ENCODE measurements at places on chromosomes 4 and X.

- DNase-seq, result no peak
These were observed 241.6 kb upstream of the PUDP start for GRCh38 chrX:7389576-7389975.

DNA sequence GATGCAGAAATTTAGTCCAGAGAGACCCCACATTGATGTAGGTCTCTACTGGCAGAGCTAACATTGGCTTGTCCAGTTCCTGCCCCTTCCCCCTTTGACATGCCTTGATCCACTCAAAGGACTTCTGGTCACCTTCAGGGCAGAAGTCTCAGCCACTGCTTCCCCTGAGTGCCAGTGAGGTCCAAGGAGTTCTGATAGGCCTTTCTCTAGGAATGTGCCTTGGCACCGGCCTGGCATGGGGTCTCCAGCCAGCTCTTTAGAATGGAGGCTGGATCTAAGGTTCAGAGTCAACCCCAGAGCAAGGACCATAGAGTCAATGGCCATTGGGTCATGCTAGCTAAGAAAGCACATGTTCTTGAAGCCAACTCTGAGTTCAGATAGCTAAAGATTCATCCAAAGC lies 88.6 kb upstream of the PJA1 start:
- no peak for DNase-seq

GRCh38 chr4:112057470-112057869 lies 87.8 kb upstream of the FAM241A start:
- no peak for DNase-seq

- no peak for DNase-seq
These were observed 1.1 kb upstream of the SH3BP2 start for GRCh38 chr4:2791518-2792395.

DNA sequence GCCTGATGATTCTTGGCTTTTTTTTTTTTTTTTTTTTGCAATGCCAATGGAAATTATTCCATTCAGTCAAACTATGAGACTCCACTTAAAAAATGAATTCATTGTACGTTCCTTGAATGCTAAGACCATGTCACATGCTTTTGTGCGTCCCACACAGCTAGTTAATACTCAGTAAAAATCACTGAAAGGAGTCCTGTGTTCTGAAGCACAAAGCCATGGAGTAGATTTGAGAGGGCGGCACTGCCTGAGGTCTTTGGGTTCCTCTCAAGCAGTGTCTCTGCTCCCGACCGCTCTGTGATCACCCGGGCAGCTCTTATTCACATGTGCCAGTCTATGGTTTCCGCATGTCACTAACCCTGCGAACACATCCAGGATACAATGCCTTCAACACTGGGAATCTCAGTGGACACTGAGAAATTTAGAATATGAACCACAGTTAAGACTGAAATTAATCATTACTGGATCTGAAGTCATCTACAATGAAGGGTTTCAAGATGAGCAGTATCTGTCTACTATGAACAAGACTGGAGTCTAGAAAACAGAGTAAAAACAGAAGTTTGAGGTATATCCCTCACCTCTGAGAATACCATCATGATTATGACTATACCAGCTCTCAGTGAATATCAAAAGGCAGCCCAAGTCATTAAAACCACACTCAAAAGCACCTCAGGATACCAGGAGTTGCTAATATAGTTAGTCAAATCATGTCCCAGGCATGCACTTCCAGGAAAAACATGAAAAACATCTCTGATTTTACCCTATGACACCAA lies 193.0 kb downstream of the MGST2 start:
- no peak for DNase-seq

DNA sequence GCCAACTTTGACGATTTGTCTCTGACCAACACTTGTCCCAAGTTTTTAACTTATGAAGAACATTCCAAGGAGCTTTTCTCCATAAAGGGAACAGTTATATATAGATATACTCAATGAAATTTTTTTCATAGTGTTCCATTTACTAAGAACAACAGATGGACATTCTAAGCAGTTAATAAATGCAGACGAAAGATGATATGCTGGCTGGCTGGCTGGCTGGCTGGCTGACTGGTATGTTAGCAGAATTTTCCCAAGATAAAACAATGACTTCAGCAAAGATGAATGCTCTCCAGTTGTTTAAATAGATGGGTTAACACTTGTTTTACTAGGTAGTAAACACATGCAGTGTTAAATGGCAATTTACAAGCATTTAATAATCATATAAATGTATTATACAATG lies 62.2 kb downstream of the SPANXN3 start:
- DNase-seq, result no peak

DNA sequence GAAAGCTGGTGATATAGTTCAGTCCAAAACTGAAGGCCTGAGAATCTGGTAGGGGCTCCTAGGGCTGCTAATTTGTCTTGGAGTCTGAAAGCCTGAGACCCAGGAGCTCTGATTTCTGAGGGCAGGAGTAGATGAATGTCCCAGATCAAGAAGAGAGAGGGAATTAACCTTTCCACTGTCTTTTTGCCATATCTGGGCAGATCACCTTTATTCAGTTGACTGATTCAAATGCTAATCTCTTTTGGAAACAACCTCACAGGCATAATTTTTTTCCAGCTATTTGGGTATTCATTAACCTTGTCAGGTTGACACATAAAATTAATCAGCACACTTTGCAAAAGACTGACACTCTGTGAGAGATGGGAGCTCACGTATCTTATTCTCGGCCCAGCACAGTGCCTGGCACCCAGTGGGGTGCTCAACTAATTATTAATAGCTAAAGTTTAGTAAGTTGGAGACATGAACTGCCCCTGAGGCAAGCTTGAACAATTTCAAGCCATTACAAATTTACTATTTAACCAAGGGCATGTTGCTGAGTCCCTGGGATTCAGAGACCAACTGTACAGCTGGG lies 114.3 kb downstream of the CPEB2 start:
- DNase-seq, result no peak

DNA sequence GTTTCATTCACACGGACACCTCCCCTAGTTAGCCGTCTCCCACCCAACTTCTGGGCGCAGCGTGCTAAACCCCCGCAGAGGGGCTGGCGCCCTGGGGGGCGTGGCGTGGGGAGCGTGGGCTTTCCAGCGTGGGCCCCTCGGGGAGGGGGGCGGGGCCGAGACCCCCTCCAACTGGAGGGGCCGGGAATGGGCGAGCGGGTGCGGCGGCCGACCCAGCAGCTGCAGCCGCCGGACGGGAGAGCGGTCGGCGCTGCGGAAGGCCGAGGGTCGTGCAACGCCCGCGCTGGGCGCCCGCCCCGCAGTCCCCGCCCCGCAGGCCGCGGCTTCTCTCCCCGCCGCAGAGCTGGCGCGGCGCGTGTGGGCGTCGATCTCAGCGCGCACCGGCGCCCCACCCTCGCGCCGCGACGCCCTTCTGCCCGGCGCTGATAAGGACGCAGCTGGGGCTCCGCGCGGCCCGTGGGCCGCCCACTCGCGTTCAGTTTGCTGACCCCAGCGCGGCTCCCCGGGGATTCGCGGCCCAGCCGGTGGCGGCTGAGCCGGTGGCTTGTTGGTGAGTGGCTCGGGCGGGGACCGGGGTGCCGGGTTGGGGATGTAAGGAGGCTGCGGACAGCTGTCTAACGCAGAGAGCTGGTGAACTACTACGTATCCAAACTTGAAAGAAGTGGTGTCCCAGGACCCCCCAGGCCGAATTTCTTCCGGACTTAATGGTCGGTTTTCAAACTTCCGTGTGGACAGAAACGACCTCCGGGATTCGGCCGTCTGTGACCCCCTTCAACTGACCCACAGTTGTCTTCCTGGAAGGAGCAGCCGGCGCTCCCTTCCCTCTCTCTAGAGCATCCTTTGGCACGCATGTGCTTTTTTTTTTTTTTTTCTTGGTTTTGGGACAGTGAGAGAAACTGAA lies 1.5 kb downstream of the FHDC1 start:
- peak; percentile 33 for DNase-seq

DNA sequence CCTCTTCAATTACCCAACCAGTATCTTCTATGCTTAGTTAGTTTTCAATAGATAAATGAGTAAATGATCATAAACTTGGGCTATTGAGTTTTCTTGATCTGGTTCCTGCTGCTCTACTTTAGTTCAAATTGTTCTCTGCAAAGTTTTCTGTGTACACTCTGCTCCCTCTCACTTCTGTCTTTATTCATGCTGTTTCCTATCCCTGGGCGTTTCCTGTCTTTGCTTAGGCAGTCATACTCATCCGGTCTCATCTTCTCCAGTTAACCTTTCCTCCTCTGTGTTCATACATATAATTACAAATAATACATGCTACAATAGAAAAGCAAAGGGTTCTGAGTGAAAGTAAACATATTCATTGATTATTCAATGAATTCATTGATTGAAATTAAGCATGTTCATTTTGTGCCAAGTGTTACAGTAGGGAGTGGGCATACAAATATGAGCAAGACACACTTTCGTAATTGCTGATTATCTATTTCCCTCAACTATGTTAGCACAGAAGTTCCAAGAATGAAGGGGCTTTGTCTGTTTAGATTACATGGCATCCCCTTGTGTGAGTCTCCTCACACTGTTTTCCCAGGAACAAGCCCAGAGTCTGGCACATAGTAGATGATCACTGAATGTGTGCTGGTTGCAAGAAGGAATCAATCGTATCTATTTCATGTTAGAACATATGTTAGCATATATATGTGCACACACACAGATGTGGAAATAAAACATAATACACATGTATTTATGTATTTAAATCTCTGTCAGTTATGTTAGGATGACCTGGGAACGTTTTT lies 1.1 kb downstream of the RAB39B start:
- DNase-seq, result no peak

DNA sequence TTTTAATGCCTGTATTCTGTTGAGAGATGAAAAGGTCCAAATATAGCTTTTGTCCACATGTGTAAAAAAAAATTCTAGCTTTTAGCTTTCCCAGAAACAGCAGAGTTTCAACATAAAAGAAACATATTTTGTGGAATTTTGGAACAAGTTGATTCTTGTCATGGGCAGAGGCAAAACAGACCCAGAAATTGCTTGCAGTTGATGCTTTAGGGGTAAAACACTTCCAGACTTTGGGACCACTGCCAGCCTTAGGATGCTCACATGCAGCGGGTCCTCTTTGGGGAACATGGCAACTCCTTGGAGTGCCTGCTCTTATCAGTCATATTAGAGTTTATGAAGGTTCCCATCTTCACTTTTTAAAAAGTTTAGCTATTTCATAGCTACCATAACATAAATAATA lies 30.4 kb downstream of the DCLK2 start:
- DNase-seq, result no peak

GRCh38 chrX:3177851-3178250 lies 136.6 kb downstream of the ARSF start:
- DNase-seq, result no peak

DNA sequence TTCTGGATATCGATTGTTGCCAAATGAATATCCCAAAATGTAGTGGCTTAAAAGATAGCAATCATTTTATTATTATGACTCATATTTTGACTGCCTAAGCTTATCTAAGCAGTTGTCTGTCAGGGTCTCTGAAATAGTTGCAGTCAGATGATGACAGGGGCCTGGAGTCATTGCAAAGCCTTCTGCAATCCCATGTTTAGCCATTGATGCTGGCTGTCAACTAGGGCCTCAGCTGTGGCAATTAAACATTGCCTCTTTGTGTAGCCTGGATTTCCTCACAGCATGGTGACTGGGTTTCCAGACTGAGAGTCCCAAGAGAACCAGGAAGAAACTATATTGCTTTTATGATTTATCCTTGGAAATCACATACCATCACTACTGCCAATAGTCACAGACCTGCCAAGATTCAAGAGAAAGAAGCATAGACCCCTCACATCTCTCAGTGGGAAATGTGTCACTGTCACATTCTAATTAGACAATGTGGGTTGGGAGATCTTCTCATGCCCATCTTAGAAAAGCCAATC lies 227.3 kb upstream of the NOCT start:
- no peak for DNase-seq

DNA sequence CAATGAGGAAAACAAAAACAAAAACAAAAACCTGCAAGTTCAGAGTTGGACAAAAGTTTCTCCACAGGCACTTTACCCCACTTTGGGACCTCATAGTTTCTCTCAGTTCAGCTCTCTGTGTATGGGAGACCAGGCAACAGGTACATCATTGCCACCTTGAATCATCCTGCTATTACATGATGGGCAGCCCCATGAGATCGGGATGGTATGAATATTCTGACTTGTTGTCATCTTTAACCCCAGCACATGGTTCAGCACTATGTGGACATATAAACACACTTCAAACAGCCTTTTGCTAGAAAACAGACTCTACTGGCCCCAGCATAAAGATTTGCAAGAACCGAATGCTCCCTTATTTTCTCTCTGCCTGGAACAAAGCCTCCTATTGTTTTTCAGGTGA lies 176.9 kb upstream of the SCML1 start:
- no peak for DNase-seq

- DNase-seq, result peak; percentile 13
These were observed 315.6 kb downstream of the GPAT3 start for GRCh38 chr4:83851261-83852084.

DNA sequence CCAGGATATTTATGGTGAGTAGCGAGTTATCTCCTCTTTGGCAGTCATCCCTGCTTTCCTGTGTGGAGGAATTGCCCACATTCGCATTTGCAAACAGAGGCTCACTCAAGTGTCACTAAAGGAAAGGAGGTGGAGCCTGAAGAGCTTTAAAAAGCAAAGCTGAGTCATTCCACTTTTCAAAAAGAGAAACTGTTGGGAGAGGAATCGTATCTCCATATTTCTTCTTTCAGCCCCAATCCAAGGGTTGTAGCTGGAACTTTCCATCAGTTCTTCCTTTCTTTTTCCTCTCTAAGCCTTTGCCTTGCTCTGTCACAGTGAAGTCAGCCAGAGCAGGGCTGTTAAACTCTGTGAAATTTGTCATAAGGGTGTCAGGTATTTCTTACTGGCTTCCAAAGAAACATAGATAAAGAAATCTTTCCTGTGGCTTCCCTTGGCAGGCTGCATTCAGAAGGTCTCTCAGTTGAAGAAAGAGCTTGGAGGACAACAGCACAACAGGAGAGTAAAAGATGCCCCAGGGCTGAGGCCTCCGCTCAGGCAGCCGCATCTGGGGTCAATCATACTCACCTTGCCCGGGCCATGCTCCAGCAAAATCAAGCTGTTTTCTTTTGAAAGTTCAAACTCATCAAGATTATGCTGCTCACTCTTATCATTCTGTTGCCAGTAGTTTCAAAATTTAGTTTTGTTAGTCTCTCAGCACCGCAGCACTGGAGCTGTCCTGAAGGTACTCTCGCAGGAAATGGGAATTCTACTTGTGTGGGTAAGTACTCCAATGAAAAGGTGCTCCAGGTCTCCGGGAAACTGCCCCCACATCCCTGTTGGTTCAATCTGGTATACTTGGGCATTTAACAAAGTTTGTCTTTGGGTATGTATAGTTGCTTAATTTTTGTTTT lies at the start of gene EGF:
EGF (plus strand) TSS at position 178 of the 890 bp plus-strand sequence; CDS start at position 631, 453 bp downstream.
- DNase-seq, result peak; percentile 41

DNA sequence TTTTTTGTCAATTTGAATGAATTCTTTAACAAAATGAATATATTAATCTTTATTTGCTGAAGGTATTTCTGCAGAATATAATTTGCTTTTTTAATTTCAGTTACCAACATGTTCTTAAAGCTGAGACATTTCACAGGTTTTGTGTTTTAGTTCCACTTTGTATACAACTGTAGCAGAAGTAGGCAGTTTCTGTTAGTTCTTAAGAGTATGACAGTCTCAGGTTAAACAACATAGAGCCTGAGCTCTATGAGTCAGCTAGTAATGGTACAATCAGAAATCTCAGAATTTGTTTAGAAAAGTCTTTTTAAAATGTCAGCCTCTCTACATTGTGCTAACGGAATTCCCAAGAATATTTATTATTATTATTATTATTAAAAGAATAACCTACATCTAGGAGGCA lies 50.4 kb downstream of the GSTCD start:
- DNase-seq, result no peak

GRCh38 chr4:6969826-6970800 lies 60.5 kb downstream of the TBC1D14 start:
- DNase-seq, result no peak

GRCh38 chr4:151998723-151999122 lies 237.9 kb upstream of the GATB start:
- no peak for DNase-seq

GRCh38 chr4:74097631-74098426 lies 1.2 kb downstream of the CXCL2 start:
- no peak for DNase-seq

Measured in AG08395 (cell line).